Right cardiac atrium (tissue), 5 donors: ENCODE measurements at places on chromosomes 2 and 18.

- no peak for DNase-seq
These were observed 29.1 kb upstream of the SLC38A11 start for GRCh38 chr2:164984428-164984827.

DNA sequence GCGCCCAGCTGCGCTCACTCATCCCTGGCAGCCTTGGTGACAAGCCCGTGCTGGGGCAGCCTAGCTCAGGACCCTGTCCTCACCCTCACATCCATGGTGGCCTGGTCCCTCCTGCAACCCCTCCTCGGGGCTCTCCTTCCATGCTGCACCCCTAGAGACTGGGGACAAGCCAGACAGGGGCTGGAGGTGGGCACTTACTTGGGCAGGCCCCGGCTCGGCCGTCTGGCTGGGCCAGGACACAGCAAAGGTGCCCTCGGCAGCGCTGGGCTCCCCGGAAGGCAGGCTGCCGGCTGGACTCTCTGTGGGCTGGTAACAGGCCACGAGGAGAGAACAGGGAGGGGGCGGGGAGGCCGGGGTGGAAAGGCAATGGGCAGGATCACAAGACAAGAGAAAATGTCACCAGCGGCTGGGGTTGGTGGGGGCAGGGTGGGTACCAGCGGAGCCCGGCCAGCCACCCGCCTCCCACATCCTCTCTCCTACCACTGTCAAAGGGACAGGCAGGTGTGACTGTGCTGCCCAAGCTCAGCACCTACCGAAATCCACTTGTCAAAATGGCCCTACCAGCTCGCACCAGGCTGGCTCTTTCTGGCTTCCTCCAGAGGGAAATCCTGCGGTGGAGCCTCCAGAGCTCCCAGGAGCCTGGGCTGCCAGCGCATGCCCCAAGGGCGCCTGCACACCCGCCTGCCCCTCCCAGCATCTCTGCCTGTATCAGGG lies 54.7 kb downstream of the BIN1 start:
- peak; percentile 52 for DNase-seq

GRCh38 chr2:26898480-26899078 lies 50.6 kb downstream of the DPYSL5 start:
- no peak for DNase-seq

GRCh38 chr18:35526495-35527059 lies 28.8 kb upstream of the INO80C start:
- DNase-seq: peak; percentile 73

GRCh38 chr2:64866797-64867196 lies 122.4 kb upstream of the SLC1A4 start:
- DNase-seq: peak; percentile 71

- no peak for DNase-seq
These were observed 60.0 kb downstream of the SLC16A14 start for GRCh38 chr2:230008708-230009066.

DNA sequence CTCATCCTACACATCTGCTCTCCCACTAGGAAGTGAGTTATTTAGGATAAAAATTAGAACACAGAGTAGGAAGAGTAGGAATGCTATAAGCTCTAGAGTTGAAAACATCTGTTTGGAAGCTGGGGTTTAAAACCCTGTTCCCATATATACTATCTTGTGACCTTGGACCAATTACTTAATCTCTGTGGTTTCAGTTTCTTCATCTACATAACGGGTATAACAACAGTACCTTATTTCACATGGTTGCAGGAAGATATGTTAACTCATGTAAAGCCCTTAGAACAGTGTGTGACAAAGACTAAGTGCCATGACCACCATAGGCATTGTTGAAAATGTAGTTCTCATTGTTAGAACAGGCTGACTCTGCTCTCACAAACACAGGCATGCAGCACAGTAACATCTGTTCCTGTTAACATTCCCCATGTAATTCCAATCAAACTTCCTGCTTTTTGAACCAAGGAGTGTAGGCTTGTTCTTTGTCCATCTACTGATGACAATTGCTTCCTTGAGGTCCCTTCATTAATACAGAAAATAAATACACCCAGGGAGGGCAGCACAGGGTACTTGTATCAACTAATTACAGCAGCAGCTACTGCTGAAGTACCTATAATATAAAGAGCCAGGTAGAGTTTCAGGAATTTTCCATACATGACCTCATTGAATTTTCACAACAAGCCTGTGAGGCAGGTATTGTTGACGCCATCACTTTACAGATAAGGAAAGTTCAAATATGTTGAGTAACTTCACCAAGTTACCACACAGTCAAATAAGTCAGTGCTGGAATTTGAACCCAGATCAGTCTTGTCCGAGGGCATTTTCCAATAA lies 204.2 kb downstream of the L3MBTL4 start:
- DNase-seq: no peak

GRCh38 chr2:147639891-147640290 lies 204.9 kb upstream of the ACVR2A start:
- no peak for DNase-seq

DNA sequence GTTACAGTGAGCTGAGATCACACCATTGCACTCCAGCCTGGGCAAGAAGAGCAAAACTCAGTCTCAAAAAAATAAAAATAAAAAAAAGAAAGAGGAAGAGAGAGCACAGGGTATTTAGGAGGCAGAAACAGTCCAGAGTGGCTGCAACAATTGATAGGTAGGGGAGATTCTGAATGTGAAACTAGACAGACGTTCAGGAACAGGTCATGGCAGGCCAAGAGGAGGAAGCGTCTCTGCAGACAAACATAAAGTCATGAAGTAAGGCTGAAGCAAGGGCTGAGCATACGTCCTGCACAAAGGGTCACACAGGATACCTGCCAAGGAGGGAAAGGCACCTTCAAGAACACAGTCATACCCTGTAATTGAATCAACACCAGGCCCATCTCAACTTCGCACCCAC lies 64.1 kb upstream of the ZNF532 start:
- no peak for DNase-seq

- peak; percentile 58 for DNase-seq
These were observed 4.4 kb upstream of the RMC1 start for GRCh38 chr18:23498877-23499276.

DNA sequence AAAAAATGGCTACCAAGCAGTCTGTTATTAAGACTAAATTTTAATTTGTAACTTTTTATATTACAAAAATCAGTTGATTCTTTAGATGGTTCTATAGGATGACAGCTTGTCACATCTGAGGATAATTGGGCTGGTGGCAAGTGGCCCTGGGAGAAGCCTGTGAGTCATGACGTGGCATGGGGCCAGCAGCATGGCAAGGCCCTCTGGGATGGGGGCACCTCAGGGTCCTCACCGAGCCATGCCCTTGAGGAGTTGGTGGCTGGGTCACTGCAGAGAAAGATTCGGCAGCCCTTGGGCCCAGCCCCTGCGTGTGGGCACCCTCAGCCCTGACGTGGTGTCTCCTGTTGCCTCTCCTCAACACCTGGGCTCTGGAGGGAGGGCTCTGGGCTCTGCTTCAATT lies 49.7 kb downstream of the STK25 start:
- peak; percentile 47 for DNase-seq

GRCh38 chr2:26144953-26145680 lies 27.8 kb upstream of the GAREM2 start:
- peak; percentile 82 for DNase-seq

GRCh38 chr2:225076125-225076524 lies 33.9 kb upstream of the DOCK10 start:
- DNase-seq: no peak
